NCI-H1417 (cell line): ENCODE measurements at places on chromosomes 11 and 22.

DNA sequence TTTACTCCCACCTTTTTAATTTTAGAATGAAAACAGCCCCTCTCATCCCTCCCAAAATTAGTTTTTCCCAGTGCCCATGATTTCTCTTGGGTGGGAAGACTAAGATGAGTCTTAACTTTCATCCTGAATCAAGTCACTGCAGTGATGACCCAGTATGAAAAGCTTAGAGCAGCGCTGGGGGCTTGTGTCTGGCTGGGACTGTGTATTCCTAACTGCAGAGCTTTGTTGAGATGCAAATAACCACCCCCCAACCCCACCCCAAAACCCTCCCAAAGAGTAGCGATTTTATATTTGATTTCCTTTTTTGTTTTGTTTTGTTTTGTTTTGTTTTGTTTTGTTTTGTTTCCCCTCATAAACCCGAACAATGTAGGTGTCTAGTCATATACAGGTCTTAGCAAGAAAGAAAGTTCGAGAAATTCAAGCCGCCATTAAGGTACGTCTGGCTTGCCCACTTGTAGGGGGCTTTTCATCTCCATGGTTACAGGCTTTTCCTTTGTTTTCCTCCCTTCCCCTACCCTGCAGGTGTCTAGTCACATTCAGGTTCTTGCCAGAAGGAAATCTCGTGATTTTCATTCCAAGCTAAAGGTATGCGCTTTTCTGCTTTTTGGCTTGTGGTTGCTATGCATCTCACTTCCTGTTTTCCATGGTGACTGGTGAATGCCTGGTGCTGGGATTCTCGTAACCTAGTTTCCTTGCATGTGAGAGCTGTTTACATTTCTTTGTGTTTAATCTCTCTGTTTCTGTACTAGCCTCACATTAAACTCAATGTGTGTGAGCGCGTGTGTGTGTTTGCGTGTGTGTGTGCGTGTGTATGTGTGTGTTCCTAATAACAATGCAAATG, 144.6 kb upstream of the RASSF10 start:
- peak; percentile 51 for DNase-seq

GRCh38 chr11:3218483-3219280, at the start of gene MRGPRG:
TSS of gene MRGPRG (minus strand) at chr11:3218813. CDS start at chr11:3218813, 0 bp downstream.
- DNase-seq: no peak

DNA sequence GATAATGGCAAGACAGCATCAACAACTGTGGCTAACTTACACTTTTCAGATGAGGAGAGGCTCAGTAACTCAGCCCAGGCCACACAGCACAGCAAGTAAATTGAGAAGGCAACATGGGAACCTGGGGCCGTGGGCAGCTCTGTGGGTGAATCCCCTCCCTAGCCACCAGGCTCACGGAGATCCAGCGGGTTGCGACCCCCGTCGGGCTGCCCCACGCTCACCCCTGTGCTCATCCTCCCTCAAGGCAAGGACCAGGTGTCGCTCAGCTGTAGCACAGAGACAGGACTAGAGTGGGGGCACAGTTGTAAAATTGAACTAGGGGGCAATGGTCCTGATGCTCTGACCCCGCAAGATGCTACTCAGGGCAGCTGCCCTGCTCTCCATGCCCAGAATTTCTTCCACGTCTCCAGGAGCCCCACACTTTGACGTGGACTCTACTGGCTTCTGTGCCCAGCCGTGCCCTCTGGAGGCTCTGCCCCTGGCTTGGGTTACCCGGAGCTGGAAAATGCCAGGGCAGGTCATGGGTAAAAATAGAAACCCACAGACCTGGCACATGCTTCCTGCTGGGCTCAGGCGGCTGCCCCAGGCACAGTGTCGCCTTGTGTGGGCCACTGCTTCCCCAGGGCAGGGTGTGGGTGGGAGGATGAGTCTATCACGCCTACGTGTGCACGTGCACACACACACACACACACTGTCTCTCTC, 9.0 kb downstream of the TUBA8 start:
- DNase-seq: no peak

DNA sequence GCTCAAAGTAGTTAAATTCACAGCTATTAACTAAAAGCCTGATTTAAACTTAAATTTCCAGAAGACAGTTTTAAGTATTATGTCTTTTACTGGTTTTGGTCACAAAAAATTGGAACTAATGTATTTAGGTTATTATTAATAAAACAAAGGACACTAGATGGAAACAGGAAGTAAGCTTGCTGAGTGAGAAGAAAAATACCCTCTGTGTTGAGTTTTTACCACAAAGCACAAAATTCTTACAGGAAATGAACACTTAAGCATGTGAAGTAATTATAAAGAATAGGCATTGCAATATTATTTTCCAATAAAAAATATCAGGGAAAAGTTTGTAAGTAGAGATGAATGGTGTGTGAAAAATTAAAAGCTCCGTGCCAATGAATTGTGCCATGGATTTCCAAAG, 46.3 kb downstream of the PIK3C2A start:
- DNase-seq: no peak

GRCh38 chr11:74434528-74434927, 32.8 kb downstream of the KCNE3 start:
- DNase-seq: no peak

DNA sequence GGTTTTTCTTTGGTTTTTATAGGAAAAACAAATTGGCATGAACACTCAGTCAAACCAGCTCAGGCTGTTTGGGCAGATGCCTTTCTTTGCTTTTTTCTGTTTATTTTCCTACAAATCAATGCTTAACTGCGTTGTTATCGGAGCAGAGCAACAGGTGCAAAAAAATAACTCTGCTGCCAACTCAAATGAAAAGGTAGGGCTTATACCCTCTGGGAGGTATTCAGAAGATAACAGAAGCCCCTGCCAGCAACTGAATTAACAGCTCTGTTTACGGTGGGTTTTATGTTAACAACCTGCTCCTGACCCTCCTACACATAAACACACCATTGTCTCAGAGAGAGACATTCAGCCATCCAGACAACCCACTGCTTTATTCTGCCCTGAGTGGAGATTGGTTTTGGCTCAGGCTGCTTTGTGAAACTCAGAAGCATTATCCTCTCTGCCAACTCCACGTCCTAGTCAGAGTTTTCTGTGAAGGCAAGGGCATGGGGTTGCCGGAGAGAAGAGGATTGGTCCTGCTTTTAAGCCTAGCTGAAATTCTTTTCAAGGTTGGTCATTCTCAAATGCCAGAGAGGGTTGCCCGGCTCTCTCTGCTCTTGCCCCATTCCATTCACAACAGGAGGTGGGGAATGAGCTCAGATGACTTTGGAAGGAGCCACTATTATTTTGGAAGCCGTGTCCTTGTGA, 11.4 kb downstream of the EHF start:
- peak; percentile 17 for DNase-seq

- no peak for DNase-seq
Measured at GRCh38 chr11:1717745-1718144, 20.8 kb downstream of the KRTAP5-6 start.

- DNase-seq: no peak
Measured at GRCh38 chr11:57357310-57357709, 19.2 kb downstream of the P2RX3 start.

- no peak for DNase-seq
Measured at GRCh38 chr11:83127310-83127637, 29.7 kb upstream of the PCF11 start.

DNA sequence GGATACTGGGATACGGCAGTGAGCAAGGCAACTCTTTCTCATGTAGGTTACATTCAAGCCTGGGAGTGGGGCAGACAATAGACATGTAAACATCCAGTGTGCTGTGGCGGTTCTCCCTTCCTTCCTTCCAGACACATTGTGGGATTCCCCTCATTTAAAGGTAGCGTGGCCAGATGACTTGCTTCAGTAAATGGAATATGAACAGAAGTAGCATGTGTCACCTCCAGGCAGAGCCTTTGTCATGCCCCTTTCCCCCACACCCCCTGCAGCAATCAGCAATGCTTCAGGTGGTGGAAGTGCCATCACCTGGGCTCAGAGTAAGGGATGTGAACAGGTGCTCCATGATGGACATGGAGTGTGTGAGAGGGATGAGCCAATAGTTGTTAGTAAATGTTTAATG, 34.8 kb upstream of the TTC12 start:
- no peak for DNase-seq

DNA sequence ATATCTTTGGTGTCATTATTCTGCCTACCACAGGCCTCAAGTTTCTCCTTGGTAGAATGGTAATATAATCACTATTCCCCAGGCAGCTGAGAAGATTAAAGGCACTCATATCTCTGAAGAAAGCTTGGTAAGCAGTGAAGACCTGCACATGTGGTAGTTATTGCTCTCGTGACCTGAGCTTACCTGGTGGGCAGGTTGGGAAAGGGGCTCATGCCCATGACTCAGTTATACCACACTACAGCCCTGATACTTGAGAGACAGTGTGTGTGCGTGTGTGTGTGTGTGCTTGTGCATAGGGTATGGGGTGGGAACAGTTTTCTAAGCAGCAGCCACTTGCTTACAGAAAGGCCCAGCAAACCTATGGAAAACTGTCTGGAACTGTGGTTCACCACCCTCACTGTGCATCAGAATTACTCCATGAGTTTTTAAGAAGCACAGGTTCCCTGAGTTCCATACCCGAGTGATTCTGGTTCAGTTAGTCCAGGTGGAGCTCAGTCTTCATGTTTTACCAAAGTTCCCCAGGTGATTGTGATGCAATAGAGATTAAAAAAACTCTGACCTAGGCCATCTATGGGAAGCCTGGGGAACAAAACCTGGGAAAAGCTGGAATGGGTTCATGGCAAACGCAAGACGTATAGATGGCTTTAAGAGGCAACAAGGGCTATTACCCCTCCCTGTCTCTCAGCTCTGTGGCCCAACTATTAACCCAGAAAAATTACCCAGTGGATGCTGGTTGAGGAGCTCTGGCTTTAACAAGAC, 79.0 kb upstream of the ZBED5 start:
- no peak for DNase-seq

DNA sequence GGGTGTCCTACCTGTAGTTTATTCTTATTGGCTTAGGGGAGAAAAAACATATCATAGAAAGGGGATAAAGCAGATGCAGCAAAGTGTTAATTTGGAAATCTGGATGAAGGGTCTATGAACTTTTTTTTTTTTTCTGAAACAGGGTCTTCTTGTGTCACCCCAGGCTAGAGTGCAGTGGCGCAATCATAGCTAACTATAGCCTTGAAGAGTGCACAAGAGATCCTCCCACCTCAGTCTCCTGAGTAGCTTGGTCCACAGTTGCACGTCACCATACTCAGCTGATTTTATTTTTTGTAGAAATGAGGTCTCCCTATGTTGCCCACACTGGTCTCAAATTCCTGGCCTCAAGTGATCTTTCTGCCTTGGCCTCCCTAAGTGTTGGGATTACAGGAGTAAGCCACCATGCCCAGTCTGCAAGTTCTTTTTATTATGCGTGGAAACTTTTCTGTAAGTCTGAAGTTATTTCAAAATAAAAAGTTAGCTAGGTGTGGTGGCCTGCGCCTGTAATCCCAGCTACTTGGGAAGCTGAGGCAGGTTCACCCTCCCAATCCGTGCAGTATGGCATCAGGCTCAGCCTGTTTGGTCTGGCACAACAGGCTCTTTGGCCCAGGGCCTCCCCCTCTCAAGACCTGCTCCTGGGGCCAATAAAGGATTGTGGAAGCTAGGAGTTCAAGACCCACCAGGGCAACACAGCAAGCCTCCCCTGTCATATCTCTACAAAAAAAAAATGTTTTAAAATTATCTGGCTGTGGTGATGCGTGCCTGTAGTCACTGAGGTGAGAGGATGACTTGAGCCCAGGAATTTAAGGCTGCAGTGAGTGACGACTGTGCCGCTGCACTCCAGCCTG, 111.9 kb downstream of the MED15 start:
- no peak for DNase-seq

DNA sequence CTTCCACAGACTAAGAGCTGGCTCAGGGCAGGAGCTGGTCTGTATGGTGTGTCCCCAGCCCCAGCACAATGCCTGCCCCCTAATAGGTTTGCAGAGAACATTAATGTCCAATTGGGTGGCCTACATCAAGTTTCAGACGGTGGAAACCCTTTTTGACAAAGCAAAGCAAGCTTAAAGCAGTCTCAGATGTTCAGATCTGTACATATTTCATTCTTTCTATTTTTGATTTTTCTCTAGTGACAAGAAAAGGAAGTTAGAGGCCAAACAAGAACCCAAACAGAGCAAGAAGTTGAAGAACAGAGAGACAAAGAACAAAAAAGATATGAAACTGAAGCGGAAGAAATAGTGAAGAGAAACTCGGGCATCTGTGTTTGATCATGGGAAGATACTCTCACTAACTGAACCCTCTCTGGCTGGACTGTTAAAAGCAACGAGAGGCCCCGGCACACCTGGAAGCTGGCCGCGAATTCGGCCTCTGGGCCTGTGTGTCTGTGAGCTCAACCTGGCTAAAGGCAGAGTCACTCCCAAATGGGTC, 40.5 kb downstream of the NAT10 start:
- DNase-seq: no peak

GRCh38 chr11:17722000-17722643, 2.8 kb downstream of the MYOD1 start:
- peak; percentile 43 for DNase-seq

DNA sequence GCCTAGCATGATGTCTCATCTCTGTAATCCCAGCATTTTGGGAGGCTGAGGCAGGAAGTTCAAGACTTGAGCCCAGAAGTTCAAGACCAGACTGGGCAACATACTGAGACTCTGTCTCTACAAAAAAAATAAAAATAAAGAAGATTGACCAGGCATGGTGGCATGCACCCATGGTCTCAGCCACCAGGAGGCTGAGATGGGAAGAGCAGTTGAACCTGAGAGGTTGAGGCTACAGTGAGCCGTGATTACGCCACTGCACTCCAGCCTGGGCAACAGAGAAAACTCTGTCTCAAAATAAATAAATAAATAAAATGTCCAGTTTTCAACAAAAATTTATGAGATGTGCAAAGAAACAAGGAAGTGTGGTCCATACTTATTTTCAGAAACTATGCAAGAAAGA, 28.3 kb downstream of the EFCAB6 start:
- DNase-seq: no peak

- DNase-seq: no peak
Measured at GRCh38 chr11:1073261-1073724, 1.4 kb upstream of the MUC2 start.

- DNase-seq: no peak
Measured at GRCh38 chr11:3916962-3917361, 61.5 kb downstream of the STIM1 start.

GRCh38 chr11:653837-654236, 16.8 kb downstream of the DRD4 start:
- no peak for DNase-seq

DNA sequence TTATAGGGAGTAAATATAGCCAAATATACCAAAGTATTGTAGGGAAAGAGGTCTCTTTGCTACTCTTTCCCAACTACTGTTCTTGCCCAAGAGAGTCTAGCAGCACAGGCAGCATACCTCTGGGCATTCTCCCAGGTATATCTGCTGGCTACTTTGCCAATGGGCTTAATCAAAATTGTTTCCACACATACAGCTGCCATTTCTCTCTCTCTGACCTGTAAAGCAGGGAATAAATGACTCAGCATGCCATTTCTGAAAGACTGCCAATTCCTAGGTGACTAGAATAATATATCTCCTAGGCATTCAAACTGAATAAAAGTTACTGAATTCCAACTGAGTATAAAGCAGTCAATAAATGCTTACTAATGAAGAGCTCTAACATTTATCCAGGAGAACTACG, 44.6 kb downstream of the RDX start:
- no peak for DNase-seq

DNA sequence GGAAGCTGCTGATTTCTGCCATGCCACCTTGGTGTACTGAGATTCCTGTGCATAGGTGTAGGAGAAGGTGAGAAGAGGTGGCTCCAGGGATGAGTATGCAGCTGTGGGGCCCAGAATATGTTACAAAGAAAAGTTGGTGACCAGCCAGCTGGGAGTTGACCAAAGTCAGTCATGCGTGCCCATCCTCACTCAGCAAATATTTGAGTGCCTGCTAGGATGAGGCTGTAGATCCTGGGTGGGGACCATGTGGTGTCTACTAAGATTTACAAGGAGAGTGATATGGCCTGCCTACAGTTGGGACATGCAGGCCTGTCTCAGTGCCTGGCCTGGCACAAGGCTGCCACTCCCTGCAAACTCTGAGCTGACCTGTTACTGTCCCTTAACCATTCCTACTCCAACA, 19.4 kb downstream of the RNF185 start:
- no peak for DNase-seq
